HS-27A (cell line): ENCODE measurements at places on chromosomes 13 and 19.
A peak's percentile ranks its signal among the peaks of the same experiment; 100 is the strongest.

DNA sequence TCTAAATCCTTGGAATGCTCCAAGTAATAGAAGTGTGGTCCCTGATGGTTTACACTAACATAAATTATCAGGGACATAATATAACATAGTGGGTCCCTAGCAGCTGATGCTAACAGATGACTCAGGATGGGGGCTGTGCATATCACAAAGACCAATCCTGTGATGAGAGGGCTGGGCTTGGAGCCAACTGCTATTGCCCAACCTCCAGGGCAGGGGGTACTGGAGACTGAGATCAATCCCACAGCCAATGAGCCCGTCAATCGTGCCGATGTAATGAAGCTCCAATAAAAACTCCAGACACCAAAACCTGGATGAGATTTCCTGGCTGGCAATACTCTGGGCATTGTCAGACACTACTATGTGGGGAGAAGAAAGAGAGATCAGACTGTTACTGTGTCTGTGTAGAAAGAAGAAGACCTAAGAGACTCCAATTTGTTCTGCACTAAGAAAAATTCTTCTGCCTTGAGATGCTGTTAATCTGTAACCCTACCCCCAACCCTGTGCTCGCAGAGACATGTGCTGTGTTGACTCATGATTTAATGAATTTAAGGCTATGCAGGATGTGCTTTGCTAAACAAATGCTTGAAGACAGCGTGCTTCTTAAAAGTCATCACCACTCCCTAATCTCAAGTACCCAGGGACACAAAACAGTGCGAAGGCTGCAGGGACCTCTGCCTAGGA lies 33.4 kb downstream of the ABCC4 start:
- DNase-seq: peak; percentile 65

DNA sequence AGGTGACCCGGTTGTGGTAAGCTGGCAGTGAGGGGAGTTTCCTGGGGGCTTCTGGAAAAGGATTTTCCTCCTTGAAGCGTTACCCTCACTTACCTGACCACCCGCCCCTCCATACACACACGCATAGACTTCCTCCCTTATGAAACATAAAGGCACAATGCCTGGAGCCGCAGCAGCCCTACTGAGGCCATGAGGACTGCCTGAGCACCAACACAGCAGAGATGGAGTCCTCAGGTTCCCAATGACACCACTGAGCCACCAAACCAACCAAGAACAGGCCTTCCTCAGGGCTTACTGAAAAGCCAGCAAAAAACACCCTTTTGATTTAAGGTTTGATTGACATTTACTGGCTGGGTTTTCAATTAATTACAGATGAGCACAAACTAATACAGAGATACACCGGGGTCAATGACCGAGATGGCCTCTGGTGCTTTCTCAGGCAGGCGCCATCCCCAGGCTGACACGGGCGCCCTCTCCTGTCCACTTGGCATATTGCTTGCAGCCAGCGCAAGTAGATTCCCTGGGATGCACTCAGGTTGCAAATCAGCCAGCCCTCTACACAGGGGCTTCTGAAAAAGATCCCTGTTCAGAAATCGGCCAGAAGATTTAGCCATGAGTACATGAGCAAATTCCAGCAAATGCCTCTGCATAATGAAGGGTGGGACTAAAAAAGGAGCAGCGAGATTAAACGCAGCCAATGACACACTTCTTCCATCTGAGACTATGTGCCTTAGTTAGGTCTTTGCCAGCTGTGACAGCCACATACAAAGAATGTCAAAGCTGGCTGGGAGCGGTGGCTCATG lies 14.8 kb downstream of the OPA3 start:
- no peak for DNase-seq

DNA sequence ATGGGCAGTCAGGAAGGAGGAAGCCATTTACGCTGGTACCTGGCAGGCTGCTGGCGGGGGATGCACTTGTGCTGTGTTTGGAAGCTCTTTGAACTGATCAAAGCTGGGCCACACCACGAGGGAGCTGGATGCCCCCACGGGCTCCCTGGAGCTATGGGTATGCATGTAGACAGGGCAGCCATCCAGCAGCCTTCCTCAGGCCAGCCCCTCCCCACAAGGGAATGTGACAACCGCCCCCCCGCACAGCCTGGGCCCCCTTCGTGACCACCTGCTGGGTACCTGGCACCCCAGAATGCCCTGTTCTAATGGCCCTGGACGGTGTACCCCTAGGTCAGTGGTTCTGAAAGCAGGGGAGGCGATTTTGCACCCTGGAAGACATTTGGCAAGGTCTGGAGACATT lies 42.5 kb upstream of the C19orf12 start:
- DNase-seq: no peak

DNA sequence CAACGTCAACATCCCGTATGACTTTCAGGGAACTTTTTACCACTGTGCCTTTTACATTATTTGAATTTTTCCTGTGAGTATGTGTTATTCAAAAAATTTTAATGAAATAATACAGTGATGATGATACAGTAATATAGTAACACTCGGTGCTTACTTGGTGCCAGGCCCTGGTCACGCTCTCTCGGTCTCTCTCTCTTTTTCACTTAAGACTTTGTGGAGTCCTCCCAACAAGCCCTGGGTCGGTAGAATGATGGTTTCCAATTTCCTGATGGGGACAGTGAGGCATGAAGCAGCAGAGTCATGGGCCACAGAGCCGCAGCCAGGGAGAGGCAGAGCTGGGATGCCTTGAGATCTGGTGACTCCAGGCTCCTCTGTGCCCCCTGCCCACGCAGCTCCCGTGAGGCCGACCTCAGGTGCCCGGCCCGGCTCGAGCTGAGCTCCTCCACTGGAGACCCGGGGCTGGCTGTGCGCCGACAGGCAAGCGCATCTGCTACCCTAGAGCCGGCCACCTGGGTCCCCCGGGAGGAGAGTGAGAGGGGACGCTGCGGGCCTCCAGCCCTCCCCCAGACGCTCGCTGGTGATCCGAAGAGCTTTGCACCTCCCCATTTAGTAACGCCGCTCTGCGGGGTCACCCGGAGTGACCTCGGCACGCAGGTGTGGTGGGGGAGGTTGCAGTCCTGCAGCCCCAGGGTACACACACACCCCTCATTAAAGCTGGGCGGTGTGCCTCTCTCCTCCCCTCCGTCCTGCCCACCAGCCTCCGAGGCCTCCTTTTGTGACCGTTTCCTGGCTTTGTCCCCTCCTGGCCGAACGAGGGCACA lies 4.4 kb upstream of the SBK3 start:
- DNase-seq: peak; percentile 91

- DNase-seq: no peak
These were observed 45.8 kb upstream of the RGCC start for GRCh38 chr13:41411522-41411921.

DNA sequence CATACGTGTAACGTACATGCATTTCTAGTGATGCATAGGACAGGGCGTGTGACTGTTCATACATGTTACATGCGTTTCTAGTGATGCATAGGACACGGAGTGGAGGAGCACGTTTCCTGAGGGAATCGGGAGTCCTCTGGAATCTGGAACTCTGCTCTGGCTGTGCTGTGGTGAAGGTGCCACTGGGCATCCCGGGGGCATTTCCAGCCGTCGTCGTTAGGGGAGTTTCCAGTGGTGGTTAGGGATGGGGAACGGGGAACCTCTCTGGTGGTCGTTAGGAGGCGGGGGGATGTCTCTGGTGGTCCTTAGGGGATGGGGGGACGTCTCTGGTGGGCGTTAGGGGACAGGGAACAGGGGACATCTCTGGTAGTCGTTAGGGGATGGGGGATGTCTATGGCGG lies 209.6 kb upstream of the SOX1 start:
- no peak for DNase-seq

DNA sequence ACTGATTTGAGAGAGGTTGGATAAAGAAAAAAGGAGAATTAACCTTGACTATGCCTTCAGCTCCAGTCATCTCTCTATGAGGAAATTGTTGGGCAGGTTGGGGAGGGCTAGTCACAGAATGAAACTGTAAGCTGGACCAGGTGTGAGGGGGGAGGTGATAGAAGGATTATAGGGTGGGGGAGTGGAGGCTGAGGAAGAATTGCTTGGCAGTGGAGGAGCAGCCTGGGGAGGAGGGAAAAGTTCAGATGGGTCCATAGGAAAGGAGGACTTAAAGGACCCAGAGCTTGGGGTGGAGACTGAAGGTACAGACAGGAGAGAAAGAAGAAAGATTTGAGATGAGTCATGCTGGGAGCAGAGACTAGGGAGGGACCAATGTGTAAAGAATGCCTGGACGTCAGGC lies 8.2 kb upstream of the ZNF431 start:
- no peak for DNase-seq

- DNase-seq: no peak
These were observed 2.1 kb upstream of the PDCD2L start for GRCh38 chr19:34402074-34402600.

DNA sequence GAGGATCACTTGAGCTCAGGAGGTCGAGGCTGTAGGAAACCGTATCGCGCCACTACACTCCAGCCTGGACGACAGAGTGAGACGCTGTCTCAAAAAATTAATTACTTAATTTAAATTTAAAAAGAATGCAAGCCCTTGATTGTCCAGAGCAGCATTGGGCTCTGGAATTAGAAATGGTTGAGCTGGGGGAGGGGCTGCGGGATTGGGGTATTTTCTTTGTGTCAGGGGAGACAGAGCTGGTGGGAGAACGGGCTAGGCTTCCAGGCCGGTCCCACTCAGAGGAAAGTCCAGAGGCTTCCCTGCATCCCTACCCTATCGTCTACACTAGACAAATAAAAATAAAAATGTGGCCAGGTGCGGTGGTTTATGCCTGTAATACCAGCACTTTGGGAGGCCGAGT lies 2.2 kb upstream of the RAB3A start:
- no peak for DNase-seq

DNA sequence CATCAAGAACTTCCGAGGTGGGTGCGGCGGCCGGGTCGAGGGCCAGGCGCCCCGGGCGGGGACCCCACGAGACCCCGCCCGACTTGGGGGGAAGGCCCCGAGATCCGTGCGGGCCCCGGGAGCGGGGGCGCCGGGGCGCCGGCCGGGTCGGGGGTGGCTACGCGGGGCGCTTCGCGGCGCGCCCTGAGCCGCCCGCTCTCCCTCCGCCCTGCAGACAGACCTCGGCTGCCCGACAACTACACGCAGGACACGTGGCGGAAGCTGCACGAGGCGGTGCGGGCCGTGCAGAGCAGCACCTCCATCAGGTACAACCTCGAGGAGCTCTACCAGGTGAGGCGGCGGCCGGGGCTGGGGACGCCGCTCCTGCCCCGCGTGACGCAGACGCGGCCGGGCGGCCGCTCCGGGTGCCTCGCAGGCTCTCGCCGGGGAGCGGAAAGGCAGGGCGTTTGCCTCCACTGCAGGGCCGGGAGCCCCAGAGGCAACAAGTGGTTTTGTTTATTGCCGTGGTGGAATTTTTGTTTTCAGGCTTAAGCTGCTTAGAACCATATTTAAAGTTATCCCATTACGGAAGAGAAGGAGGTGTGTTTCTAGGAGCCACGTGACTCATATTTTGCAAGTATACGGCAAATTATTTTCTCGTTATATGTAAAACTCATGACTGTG lies 477 bp downstream of the CUL4A start:
- peak; percentile 23 for DNase-seq

DNA sequence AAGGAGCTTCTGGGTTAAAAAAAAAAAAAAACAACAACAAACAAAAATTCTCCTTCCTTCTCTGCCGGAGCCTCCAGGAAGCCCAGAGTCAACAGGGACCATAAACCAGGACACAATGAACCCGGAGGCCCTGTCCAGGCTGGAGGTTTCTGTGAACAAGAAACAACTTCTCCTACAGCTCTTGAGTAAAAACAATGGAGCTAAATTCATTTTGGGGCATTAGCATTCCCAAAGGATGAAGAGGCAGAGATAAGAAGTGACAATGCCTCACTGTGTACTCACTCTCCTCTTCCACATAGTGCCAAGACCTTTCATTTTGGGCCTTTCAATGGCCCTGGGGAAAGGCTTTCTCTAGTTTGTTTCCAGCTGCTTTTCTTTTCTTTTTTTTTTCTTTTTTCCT lies 9.0 kb downstream of the RHPN2 start:
- DNase-seq: no peak

DNA sequence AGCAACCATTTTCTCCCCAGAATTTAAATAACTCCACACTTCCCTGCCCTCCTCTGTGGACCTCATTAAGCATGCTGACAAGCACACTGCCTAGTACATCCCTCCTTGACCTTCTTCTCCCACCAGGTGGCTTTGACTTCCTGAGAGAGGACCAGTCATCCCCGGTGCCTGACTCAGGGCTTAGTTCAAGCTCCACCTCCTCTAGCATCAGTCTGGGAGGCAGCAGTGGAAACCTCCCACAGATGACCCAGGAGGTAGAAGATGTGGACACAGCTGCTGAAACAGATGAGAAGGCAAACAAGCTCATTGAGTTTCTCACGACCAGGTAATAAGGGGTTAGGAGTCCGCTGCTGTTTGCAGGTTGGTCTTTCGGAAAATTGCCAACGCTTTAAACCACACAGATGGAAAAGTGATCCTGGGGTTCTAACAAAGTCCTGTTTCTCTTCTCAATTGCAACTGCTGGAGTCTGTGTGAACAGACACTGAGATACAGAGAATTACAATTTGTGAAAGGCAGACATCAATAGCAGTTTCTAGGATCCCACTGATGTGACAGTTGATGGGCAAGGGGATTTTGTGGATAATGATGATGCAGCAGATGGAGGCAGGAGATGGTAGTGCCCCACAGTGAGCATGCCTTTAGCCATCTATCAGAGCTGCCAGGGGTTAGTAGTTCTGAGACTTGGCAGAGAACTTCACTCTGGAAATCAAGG lies 86.7 kb downstream of the ZAR1L start:
- no peak for DNase-seq

DNA sequence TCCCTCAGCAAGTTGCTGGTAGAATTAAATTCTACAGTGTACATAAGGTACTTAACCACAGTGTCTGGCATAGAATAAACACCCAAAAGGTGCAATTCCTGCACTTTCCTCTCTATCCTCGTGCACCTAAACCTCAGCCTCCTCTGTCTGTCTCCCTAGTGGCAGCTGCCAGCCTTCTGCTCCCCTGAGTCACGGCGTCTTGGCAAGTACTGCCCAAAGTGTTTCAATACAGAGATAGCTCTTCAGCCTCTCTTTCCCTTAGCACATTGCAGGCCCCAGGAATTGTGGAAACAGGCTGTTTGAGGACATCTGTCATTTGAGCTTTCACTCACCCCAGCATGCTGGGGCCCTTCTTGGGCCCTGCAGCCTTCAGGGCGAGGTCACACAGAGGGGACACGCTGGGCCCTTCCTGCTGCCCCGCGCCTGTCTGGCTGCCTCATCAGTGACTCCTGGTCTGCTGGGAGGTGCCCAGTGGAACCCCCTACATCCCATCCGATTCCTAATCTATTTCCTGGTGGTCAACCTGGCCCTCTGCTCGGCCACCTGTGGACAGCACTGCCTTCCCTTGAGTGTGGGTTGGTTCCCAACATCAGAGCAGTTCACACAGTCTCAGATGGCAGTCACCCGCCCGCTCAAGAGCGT lies 19.3 kb downstream of the COL4A2 start:
- no peak for DNase-seq

DNA sequence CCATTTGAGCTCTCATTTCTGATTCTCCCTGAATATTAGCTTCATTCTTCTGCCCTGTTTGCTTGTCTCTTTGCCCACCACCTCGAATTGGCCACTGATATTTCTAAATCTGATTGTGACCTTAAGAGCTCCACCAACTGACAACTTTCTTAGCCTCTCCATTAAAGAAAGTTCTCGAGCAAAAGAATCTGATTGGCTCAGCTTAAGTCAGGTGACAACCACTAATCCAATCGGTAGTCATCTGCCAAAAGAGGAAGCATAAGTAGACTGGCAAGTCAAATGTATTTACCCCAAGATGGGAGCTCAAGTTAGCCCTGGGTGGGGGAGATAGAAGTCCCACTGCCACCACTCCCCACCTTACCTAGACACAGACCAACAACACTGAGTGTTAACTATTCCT lies 41.5 kb downstream of the NOTCH3 start:
- no peak for DNase-seq

- DNase-seq: no peak
These were observed 23.0 kb upstream of the NDFIP2 start for GRCh38 chr13:79457948-79458347.

- DNase-seq: no peak
These were observed 16.3 kb downstream of the ZNF91 start for GRCh38 chr19:23378948-23379347.
